ENCODE measurements at places on chromosomes 7 and 10. TPM values are rescaled to one million over a fixed set of nuclear protein-coding genes. Genes with fewer than 3 reads are reported as not detected.
A peak's percentile ranks its signal among the peaks of the same experiment; 100 is the strongest.

DNA sequence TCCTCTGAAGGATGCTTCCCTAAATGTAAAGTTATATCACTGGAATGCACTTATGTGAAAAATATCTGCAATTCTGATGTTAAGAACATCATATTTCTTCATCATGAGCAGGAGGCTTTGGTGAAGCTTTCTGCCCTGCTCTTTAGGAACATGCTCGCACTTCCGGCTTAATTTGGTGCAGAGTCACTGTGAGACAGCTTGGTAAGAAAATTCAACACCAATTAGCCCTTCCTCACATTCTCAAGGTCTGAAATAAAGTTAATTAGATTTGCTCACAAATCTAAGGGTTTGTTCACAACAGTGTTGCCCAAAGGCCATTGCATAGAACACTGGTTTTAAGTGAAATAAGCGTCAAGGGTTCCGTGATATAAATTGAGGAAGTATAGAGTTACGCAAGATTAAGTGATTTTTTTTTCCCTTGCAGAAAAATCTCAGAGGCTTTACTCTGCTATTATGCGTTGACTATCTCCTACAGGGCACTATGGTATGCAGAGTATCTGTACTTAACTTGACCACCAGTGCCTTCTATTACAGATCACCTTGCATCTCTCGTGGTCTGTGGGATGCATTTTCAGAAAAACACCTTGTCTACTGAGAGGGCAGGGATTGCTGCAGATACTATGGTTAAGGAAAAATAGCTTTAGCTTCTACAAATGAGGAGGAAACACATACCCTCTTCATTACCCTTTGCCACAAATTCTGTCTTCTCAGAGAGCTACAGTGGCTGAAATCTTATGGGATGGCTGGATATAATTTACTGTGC, 953.9 kb downstream of the TYW1 start:
- no peak for DNase-seq

- no peak for DNase-seq
These were observed 2.5 kb upstream of the MICALL2 start for GRCh38 chr7:1461646-1462375.

- peak; percentile 77 for DNase-seq
These were observed 93.3 kb upstream of the FZD8 start for GRCh38 chr10:35735412-35735811.

DNA sequence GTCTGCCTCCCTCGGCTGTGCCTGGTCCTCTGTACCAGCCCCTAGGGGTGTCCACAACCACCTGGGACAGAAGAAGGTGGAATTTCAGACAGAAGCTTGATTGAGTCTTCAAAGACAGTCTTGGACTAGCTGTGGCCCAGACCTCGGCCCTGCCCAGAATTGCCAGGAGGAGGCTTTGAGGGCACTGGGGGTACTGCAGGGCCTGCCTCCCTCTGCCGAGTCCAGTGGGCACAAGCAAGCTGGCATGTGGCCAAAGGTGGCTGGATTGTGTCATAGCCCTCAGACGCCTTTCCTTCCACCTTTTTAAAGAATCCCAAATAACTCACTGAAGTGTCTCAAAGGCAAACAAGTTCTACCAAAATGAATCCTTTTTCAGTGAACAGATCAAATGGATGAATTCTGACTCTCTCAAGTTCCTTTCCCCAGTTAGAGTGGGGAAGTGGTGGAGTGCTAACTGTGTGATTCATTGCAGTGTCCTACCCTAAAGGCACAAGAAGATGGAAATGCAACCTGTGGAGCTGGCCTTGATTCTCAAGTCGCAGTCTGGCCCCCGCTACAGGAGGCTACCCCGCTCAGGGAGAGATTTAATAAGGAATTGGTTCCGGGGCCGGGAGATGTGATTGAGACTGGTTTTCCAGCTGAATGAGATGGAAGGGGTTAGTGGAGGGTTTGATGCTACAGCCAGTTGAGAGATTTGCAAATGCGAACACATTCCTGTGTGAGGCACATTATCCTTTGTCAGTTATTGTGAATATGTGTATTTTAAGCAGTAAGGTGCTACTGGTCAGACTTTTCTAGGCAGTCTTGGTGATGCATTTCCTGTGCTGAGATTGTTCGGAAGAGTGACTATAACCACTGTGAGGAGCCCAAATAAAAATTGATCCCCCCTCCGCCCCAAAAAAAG, 28.8 kb upstream of the SLC26A4 start:
- no peak for DNase-seq

GRCh38 chr10:11046776-11047160, 29.1 kb downstream of the CELF2 start:
- no peak for DNase-seq

DNA sequence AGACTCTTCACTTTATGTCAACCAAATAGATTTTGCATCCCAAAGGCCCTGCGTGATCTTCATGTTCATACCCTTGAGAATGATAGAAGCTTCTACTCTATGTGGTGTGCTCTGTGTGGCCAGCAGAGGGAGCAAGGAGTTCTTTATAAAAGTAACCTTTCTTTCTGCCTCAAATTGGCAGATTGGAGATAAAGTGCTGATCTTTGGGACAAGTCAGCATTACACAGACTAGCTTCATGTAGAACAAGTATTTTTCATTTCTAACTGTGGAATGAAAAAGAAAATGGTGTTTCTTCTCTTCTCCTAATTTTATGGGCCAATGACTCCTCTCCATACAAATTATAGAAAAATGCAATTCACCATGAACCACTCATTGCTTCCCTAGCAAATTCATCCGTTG, 1214.1 kb downstream of the SORCS1 start:
- DNase-seq, result peak; percentile 49

- DNase-seq, result no peak
These were observed 14.0 kb downstream of the ADAM8 start for GRCh38 chr10:133262696-133263095.

- DNase-seq, result no peak
These were observed 2.2 kb downstream of the TRIM56 start for GRCh38 chr7:101087334-101088068.

- no peak for DNase-seq
These were observed 65.0 kb downstream of the ZEB1 start for GRCh38 chr10:31383810-31384588.

DNA sequence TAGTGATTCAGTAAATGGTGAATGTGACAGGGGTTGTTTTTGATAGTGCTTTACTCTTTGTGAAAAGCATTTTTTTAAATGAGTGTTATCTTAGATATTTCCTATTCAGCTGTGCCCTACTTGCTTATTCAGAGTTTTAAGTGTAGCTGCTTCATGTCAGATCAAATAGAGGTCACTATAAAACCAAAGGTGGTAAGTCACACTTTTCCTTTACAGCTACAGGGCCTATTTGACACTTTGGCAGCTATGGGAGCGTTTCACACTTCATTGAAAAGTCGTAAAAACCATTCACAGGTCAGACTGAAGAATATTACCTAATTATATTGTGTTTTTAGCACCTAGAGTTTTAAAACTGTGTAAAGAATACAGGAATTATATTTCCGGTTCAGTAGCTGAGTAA, 67.3 kb downstream of the ANKIB1 start:
- no peak for DNase-seq

DNA sequence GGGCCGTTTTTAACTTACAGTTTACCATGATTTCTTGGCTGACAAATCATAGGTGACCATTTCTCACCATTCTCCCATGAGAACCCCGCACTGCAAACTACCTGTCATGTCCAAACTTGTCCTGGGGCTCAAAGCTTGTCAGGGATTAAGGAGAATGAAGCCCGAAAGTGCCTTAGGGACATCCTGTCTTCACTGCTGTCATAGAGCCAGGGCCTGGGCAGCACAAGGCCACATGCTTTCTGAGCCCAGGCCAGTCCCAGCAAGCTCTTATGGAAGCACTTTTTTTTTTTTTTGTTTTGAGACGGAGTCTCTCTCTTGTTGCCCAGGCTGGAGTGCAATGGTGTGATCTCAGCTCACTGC, 33.9 kb downstream of the CCM2 start:
- DNase-seq, result no peak

DNA sequence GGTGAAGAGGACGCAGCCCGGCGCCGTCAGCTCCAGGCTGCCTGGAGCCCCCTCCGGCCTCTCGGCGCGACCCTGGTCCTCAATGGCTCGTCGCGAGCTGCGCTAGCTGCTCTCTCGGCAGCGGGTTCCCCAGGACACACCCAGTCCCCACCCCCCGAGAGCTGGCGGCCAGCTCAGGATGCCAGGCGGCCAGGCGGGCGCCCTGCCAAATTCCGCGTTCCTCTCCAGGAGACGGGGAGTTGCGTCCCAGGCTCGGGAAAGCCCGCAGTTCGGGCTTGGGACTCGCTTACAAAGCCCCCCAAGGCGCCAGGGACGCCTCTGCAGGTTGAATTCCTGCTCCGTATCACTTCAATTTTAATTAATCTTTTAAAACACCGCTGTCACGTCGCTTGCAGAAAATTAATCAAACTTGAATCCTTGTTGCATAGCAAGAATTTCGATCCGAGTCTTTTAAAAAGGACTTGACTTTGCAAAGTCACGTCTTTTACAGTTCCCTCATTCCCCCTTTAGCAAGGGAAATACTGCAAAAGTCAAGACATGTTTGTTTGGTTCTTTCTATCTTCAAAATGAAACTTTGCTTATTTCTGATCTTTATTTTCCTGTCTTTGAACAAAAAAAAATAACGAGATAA, 28.2 kb downstream of the SKIDA1 start:
- DNase-seq, result peak; percentile 80

The HGF gene
- total RNA-seq, result 194 TPM

The NPFFR1 gene
- not detected for total RNA-seq

The DRGX gene
- total RNA-seq, result not detected

The AGR3 gene
- total RNA-seq, result not detected

The VSTM4 gene
- 4.7 TPM for total RNA-seq

The RET gene
- 0.27 TPM for total RNA-seq

The PDZD8 gene
- total RNA-seq, result 42.2 TPM

The C10orf105 gene
- total RNA-seq, result not detected

The MMP21 gene
- total RNA-seq, result 0.09 TPM

The OR2A5 gene
- total RNA-seq, result not detected

Measured in fibroblast of the aortic adventitia (primary cell).